ENCODE measurements at places on chromosomes 7 and 10. TPM values are rescaled to one million over a fixed set of nuclear protein-coding genes. Genes with fewer than 3 reads are reported as not detected.
A peak's percentile ranks its signal among the peaks of the same experiment; 100 is the strongest.

Gene NME8
- polyA plus RNA-seq, result 25.3 TPM

GRCh38 chr7:102834999-102835398 is 77.8 kb upstream of the LRRC17 start:
- no peak for DNase-seq

DNA sequence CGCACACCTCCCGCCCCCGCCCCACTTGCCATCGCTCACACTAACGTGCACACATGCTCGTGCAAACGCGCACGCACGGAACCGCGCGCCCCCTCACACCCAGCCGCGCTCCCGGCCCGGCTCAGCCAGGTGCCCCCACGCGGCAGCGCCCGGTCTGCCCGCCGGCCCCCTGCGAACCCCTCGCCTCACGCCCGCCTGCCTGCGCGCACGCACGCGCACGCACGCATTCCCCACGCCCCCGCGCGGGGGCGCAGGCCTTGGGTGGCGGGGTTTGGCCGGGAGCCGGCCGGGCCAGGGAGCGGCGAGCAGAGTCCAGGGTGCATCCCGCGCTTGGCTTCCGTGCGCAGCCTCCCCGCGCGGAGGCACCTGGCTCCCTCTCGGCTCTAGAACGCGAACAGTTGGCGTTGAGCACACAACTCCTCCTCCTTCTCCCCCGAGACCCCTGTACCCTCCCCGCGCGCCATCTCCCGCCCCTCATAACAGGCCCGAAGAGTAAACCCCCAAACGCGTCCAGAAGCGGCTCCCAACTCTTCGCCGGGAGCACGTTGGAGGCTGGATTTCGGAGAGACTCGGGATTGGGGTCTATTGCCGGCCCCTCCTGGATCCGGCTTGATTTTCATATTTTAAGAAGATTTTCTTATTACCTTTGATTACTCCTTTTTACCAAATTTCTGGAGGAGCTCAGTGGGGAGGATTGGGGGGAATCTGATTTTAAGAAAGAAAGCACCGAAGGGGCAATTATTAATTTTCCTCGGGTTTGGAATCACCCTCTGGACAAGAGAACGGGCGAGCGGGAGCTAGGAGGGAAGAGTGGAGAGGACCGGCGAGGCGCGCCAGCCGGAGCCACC is 527 bp upstream of the SORCS3 start:
- DNase-seq, result no peak

- DNase-seq, result no peak
Observed at GRCh38 chr7:99399597-99399996, 8.8 kb downstream of the PDAP1 start.

DNA sequence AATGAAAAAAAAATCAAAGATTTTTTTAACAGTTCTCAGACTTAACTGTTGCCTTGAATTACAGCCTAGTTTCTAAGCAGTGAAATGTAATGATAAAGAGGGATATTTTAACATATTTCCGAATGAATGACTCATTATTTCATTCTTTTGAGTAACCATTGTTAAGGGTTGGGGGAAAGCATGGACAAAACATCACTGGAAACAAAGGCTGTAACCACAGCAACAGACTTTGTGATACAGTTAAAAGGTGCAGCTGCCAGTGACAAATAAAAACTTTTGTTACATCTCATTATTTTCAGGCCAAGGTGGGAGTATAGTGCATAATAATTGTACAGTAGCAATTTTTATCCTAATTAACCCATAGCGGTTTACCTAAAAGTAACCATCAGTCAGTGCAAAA is 172.6 kb downstream of the LRRTM3 start:
- DNase-seq, result no peak

- DNase-seq, result peak; percentile 23
Observed at GRCh38 chr10:130336617-130337304, 200.6 kb downstream of the GLRX3 start.

Gene INMT
- 31.8 TPM for polyA plus RNA-seq

- no peak for DNase-seq
Observed at GRCh38 chr7:39375047-39375873, 190.9 kb upstream of the YAE1 start.

Gene TET1
- 0.40 TPM for polyA plus RNA-seq

DNA sequence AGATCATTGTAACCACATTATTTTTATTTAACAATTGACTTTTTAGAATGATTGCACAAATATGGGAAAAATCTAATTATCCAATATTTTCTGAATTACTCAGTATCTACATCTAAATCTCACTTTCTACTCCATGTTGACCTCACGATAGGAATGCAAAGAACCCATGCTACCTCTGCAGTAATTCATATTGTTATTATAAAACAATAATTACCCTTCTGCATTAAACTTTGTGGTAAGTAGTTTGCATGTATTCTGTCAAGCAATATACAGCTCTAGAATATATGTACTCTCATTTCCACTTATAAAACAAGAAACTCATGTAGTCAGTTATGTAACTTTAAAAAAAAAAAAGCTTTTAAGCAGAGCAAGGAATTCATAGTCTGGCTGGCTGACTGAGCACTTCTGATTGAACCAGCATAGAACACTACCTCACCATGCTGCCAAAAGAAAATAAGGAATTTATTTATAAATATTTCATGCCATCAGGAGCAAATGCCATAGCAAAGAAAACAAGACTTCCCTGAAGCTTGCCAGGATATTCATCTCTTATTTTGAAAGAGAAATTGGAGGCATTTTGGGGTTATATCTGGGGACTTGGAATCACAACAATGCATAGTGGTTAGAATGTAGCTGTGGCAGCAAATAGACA is 895.7 kb downstream of the XPNPEP1 start:
- DNase-seq, result no peak

DNA sequence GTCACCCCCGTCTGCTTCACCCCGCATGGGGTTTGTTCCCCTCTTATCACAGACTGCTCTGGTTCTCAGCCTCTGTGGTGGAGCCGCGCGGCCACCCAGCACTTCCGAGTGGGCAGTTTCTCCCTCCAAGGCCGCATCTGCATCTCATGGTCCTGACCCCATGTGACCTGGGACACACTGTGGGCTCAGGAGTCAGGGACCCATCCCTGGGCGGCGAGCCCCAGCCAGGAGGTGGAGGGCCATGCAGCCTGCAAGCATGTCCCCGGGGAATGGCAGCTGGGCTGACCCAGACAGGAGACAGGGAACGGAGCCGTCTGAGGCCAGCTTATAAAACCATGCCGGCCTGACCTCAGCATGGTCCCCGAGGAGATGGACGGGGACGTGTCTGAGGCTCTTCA is 25.2 kb upstream of the TTYH3 start:
- DNase-seq, result no peak

Gene SEMA3D
- polyA plus RNA-seq, result 7.3 TPM

DNA sequence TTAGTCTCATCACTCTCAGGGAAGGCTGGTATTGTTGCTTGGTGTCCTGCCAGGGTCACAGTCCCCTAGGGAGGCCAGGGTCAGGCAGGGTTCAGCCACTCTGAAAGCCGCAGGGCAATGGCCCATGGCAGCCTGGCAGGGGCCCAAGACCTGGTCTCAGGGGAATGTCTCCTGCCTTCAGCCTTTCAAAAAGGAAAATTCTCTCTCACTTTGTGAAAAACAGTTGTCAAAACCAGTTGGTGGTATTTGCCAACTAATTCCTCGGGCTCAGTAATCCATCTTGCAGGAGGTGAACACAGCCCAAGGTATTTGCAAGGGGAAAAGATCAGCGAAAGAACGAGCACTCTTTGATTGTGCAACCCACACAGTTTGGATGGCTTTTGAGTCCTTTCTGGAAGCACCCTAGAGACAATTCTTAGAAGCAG is 101.5 kb downstream of the JCAD start:
- DNase-seq, result peak; percentile 56

Gene IL2RA
- 1.0 TPM for polyA plus RNA-seq
